CD4-positive, alpha-beta T cell treated with Interleukin-2 at 100 ng/mL for 4 hours (primary cell): ENCODE measurements at places on chromosomes 3 and 15.

GRCh38 chr3:38313263-38313662, 31.2 kb downstream of the SLC22A14 start:
- no peak for DNase-seq

GRCh38 chr15:27124287-27124871, 153.4 kb downstream of the GABRG3 start:
- DNase-seq: no peak

GRCh38 chr15:22811640-22812039, 25.2 kb downstream of the NIPA1 start:
- DNase-seq: no peak

DNA sequence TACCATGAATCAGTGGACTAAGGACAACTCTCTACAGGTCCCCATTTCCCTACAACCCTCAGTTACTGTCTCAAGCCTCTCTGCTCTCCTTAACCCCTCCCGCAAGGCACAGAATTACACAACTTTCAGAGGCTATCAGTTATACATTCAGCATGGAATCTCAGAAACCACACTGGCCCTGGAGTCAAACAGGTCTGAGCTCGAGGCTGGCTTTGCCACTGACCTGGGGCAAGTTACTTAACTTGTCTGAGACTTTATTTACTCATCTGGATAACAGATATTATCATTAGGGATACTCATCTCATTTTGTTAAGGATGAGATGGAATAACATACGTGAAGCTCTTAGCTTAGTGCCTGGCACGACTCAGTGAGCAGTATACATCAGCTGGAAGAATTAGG, 95.2 kb downstream of the WDR76 start:
- no peak for DNase-seq
